ENCODE measurements at places on chromosomes 16 and 17.
A peak's percentile ranks its signal among the peaks of the same experiment; 100 is the strongest.

DNA sequence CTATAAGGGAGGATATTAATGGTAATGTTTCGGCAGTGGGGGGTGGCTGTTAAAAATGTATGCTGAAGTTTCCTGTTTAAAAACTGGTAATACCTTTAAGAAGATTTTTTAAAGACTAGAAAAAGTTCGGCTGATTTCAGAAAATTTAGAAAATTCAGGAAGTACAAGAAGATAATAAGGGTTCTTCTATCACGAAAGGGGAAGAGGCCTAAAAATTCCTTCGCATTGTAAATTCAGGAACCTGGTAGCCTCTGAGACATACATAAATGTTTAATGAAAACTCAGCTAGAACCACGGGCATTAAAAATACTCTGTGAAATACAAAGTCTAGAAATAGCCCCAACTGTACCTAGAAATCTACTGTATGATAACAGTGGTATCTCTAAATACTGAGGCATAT lies 181.2 kb downstream of the PARN start:
- no peak for DNase-seq

DNA sequence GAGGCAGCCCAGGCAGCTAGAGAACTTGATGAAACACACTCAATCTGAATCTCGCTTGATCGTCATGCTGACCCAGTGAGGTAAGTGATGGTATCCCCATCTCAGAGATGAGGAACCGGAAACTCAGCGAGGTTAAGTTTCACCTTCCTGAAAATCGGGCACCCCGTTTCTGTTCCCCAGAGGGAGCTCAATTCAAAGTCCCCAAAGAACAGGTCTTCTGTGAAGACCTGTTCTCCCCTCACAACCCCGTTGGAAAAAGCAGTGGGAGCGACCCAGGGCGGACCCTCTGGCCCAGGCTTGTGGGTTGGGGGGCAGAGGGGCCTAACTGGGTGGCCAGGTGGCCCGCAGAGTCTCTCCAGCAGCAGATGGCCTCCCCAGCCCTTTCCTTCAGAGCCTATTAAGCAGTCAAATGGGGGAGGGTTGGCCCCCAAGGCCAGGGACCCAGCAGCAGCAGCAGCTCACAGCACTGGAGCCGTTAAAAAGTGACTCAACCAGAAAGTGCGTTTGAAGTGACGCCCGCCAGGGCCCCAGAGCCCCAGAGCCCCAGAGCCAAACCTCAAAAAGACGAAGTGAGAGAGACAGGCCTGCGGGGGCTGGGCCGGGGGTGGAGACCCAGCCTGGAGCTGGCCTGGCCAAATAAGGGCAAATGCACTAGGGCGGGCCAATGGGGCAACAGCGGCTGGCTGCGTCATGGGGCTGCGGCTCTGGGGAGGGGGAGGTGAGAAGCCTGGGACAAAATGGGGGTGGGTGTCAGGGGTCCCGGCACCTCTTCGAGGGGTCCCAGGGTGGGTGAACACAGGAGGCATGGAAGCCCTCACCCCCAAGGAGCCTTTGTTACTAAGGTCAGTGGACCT lies 9.2 kb upstream of the TSPOAP1 start:
- DNase-seq: peak; percentile 96

DNA sequence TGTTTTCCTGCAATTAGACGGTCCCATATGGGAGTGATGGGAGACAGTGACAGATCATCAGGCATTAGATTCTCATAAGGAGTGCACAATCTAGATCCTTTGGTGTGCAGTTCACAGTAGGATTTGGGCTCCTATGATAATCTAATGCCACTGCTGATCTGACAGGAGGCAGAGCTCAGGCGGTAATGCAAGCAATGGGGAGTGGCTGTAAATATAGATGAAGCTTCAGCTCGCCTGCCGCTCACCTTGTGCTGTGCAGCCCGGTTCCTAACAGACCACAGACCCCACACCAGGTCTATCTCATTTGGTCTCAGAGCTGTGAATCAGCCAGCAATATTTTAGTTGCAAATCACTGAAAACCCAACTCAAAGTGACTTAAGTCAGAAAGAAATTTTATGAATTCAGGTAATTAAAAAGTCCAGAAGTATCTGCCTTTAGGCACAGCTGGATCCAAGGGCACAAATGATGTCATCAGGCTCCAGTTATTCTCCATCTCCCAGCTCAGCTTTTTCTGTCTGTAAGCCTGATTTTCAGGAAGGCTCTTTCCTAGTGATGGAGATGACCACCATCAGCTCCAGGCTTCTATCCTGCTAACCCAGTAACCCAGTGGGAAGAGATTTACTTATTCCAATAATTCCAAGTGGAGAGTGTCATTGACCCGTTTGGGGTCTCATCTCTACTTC lies 3.3 kb downstream of the CHP2 start:
- no peak for DNase-seq

- no peak for DNase-seq
Observed at GRCh38 chr16:53821487-53821886, 117.5 kb downstream of the FTO start.

GRCh38 chr16:84062734-84063640 lies 20.4 kb upstream of the SLC38A8 start:
- peak; percentile 71 for DNase-seq

- peak; percentile 99 for DNase-seq
Observed at GRCh38 chr16:15643048-15643945, at the start of gene MARF1. Gene MARF1, minus strand, starts transcription at chr16:15643154. Its CDS starts 3,921 bp downstream, at chr16:15639233.

GRCh38 chr16:79469999-79470398 lies 130.5 kb downstream of the MAF start:
- no peak for DNase-seq

DNA sequence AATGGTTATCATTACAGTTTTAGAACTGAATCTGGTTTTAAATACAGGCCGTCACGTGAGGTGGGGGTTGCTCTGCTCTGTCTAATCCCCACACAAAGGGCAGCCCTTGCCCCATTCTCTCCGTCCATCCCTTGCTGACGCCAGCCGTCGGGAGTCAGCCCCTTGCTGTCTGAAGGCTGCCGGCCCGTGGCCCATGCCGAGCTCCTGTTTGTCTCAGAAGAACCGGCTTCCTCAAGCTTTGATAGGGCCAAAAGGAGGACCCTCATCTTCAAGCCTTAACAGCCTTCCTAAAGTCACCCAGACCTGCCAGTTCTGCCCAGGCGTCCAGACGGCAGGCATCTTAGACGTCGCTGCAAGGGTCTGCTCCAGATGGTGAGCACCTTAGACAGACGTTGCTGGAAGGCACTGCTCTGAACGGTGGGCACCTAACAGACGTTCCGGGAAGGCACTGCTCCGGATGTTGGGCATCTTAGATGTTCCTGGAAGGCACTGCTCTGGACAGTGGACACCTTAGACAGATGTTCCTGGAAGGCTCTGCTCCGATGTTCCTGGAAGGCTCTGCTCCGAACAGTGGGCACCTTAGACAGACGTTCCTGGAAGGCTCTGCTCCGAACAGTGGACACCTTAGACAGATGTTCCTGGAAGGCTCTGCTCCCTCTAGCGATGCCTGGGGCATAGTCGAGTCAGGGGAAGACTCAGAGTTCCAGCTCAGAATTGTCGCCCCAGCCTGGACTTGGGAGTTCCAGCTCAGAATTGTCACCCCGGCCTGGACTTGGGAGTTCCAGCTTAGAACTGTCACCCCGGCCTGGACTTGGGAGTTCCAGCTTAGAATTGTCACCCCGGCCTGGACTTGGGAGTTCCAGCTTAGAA lies 35.1 kb upstream of the CHMP6 start:
- DNase-seq: no peak
